Natural killer cell treated with Interleukin-12 subunit alpha and Interleukin-12 subunit beta and Interleukin-15 and Interleukin-18, amount 100 ng/mL, for 72 hours (primary cell): ENCODE measurements at places on chromosomes 5 and 9. TPM values are rescaled to one million over a fixed set of nuclear protein-coding genes. Genes with fewer than 3 reads are reported as not detected.

The BHMT2 gene
- not detected for total RNA-seq

The ENTREP1 gene
- total RNA-seq, result not detected

The HACD4 gene
- 3.1 TPM for total RNA-seq

The IFNB1 gene
- total RNA-seq, result not detected

The PCDHGB4 gene
- total RNA-seq, result 0.29 TPM

The FOXD4 gene
- total RNA-seq, result 0.22 TPM

The CCL27 gene
- total RNA-seq, result not detected

The GLRA1 gene
- not detected for total RNA-seq

The CCDC192 gene
- not detected for total RNA-seq

The PFN3 gene
- total RNA-seq, result not detected

The SLC6A7 gene
- not detected for total RNA-seq

The PAEP gene
- not detected for total RNA-seq

The POLK gene
- total RNA-seq, result 32.3 TPM

The DBH gene
- not detected for total RNA-seq

The SDHA gene
- 130 TPM for total RNA-seq

The NRARP gene
- 0.88 TPM for total RNA-seq

The PCDHB16 gene
- total RNA-seq, result not detected

The LAMC3 gene
- not detected for total RNA-seq

The GABRB2 gene
- not detected for total RNA-seq

The C1QTNF2 gene
- total RNA-seq, result not detected

The LHX3 gene
- total RNA-seq, result not detected

The CD274 gene
- 242 TPM for total RNA-seq

The SLC26A2 gene
- total RNA-seq, result 8.6 TPM

The TLE4 gene
- 50.9 TPM for total RNA-seq

The ANXA2R gene
- total RNA-seq, result 4.8 TPM

The CSF1R gene
- 1.4 TPM for total RNA-seq

The FOXD4L3 gene
- total RNA-seq, result not detected

The CDKN2B gene
- 1.6 TPM for total RNA-seq

The ST8SIA4 gene
- 148 TPM for total RNA-seq

The KIF12 gene
- not detected for total RNA-seq

The ACTBL2 gene
- not detected for total RNA-seq

The SPINK1 gene
- total RNA-seq, result not detected

The MARCHF6 gene
- total RNA-seq, result 114 TPM

The IDNK gene
- 6.0 TPM for total RNA-seq

The FBXL7 gene
- not detected for total RNA-seq

The EMB gene
- total RNA-seq, result 103 TPM

The TMEM245 gene
- 26.7 TPM for total RNA-seq

The CRHBP gene
- total RNA-seq, result not detected

The IGIP gene
- 2.6 TPM for total RNA-seq

The NUTM2G gene
- total RNA-seq, result not detected

The PCDHB7 gene
- not detected for total RNA-seq

The PCDHGA2 gene
- total RNA-seq, result not detected

The WASHC1 gene
- total RNA-seq, result 17.5 TPM

The HIGD2A gene
- 117 TPM for total RNA-seq

The DRD1 gene
- not detected for total RNA-seq

The QSOX2 gene
- total RNA-seq, result 27.3 TPM

The MAML1 gene
- total RNA-seq, result 41.1 TPM

The GFPT2 gene
- 0.29 TPM for total RNA-seq

The BTF3 gene
- total RNA-seq, result 537 TPM

The CSF2 gene
- total RNA-seq, result 41.4 TPM

The ABO gene
- total RNA-seq, result 0.69 TPM

The IFNA17 gene
- total RNA-seq, result not detected

The OR1Q1 gene
- not detected for total RNA-seq

The GPX8 gene
- not detected for total RNA-seq

The C8G gene
- total RNA-seq, result 2.4 TPM
